ENCODE measurements at places on chromosomes 5 and 9.

- no peaks in the 10 kb centered on the region for H3K36me3 ChIP-seq
- H3K27me3 ChIP-seq = peaks cover 3% of the 10 kb centered on the region
- H3K4me3 ChIP-seq = no peak overlapping the region
- H3K27ac ChIP-seq = no peak overlapping the region
- DNase-seq = peak; percentile 52
Observed at GRCh38 chr5:112491257-112491656, 72.2 kb upstream of the EPB41L4A start.

GRCh38 chr5:158007336-158007735 is 148.4 kb upstream of the CLINT1 start:
- H3K4me3 ChIP-seq = no peak overlapping the region
- H3K36me3 ChIP-seq = no peaks in the 10 kb centered on the region
- no peaks in the 10 kb centered on the region for H3K4me1 ChIP-seq
- no peak for DNase-seq
- H3K27me3 ChIP-seq = no peaks in the 10 kb centered on the region

DNA sequence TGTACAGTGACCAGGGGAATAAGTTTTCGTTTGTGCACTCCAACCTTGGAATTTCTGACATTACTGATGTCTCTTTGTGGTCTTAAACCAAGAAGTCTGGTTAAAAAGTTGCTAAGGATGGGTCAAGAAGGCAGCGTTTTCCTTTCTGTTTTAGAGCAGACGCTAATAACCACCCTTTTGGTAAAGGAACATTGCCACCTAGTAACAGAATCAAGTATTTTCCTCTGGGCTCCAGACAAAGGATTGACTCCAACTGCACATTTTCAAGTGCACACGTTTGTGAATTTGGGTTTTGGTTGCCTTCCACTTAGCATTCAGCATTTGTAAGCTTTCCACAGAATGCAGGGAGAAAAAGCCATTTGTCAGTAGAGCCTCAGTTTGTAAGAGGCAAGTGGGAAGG is 22.2 kb upstream of the CEP78 start:
- no peaks in the 10 kb centered on the region for H3K27me3 ChIP-seq
- H3K36me3 ChIP-seq = no peaks in the 10 kb centered on the region
- DNase-seq = peak; percentile 40
- H3K4me3 ChIP-seq = no peak overlapping the region

- no peak overlapping the region for H3K4me3 ChIP-seq
- no peaks in the 10 kb centered on the region for H3K36me3 ChIP-seq
- H3K27me3 ChIP-seq = no peaks in the 10 kb centered on the region
- H3K4me1 ChIP-seq = no peaks in the 10 kb centered on the region
- H3K27ac ChIP-seq = no peak overlapping the region
Observed at GRCh38 chr5:31585166-31585894, 53.2 kb downstream of the C5orf22 start.

- peaks cover 5% of the 10 kb centered on the region for H3K4me1 ChIP-seq
- no peak for DNase-seq
- H3K27me3 ChIP-seq = no peaks in the 10 kb centered on the region
- H3K4me3 ChIP-seq = no peak overlapping the region
- H3K36me3 ChIP-seq = no peaks in the 10 kb centered on the region
Observed at GRCh38 chr9:125376261-125377226, 114.9 kb downstream of the GAPVD1 start.

- H3K36me3 ChIP-seq = no peaks in the 10 kb centered on the region
- no peak overlapping the region for H3K4me3 ChIP-seq
- no peak overlapping the region for H3K27ac ChIP-seq
- H3K27me3 ChIP-seq = peaks cover 4% of the 10 kb centered on the region
Observed at GRCh38 chr9:85508616-85509015, 233.1 kb downstream of the AGTPBP1 start.

GRCh38 chr5:60354311-60354710 is 345.7 kb downstream of the DEPDC1B start:
- H3K36me3 ChIP-seq = no peaks in the 10 kb centered on the region
- H3K4me3 ChIP-seq = no peak overlapping the region
- peak; percentile 31 for DNase-seq
- no peaks in the 10 kb centered on the region for H3K27me3 ChIP-seq
- H3K4me1 ChIP-seq = no peaks in the 10 kb centered on the region
- no peak overlapping the region for H3K27ac ChIP-seq

DNA sequence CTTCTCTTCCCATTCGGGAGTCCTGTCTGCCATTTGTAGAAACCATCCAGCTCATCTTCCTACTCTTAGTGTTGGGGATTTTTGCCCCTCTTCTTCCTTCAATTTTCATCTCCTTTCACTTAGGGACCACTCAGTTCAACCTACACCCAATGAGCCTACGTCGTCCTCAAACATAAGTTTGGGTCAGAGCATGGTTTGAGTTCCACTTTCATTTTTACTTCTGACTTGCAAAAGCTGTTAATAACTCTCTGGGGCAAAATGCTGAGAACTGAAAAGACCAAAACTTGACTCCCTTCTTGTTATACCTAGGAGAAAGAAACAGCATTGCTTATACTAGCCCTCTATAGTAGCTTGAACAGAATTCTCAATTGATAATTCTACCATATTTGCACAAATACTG is 381.5 kb upstream of the MPDZ start:
- H3K27me3 ChIP-seq = no peaks in the 10 kb centered on the region
- no peak overlapping the region for H3K4me3 ChIP-seq
- DNase-seq = no peak
- H3K27ac ChIP-seq = no peak overlapping the region
- H3K36me3 ChIP-seq = no peaks in the 10 kb centered on the region
- H3K4me1 ChIP-seq = no peaks in the 10 kb centered on the region

GRCh38 chr5:110702704-110703103 is 23.8 kb downstream of the TMEM232 start:
- H3K27me3 ChIP-seq = peaks cover 8% of the 10 kb centered on the region
- H3K4me3 ChIP-seq = no peak overlapping the region
- DNase-seq = no peak

DNA sequence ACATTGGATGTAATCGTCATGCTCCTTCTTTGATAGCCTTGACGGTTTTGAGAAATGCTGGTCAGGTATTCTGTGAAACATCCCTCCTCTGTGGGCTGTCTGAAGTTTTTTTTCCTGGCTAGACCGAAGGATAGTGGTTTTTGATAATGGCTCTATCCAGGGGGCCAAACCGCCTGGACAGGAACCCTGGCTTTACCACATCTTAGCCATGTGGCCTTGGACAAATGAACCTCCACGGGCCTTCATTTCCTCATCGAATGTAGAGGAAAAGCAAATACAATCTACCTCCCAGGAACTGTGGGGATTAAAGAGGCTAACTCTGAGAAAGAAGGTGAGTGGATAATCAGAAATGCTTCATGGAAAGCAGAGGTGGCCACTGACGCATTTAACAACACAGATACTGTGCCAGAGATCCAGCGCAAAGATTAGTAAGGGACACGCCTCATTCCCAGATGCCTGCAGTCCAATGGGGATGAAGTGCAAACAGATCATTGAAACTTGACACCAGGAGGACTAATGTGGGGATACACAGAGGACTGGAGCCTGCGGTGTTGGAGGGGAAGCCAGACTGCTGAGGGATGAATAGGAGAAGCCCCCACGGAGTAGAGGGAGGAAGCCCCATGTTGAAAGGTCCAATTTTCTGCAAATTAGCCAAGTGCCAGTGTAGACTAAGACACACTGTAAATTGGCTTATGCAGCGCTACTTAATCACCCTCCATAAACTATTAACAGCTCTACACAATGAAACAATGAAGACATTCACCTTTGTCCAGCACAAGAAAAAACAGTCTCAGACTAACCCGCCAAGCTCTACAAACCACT is 41.6 kb downstream of the MYO10 start:
- peak overlapping the region; percentile 14 for H3K4me3 ChIP-seq
- peaks cover 87% of the 10 kb centered on the region for H3K4me1 ChIP-seq
- H3K27ac ChIP-seq = peak overlapping the region; percentile 81
- H3K27me3 ChIP-seq = no peaks in the 10 kb centered on the region
- no peaks in the 10 kb centered on the region for H3K36me3 ChIP-seq
- peak; percentile 96 for DNase-seq
